ENCODE measurements at places on chromosomes 1 and 21.
A peak's percentile ranks its signal among the peaks of the same experiment; 100 is the strongest.

- no peak for DNase-seq
Observed at GRCh38 chr1:11065796-11066195, 6.0 kb upstream of the SRM start.

GRCh38 chr1:22741118-22741517, 30.5 kb downstream of the EPHB2 start:
- no peak for DNase-seq

GRCh38 chr1:32406629-32407111, 12.4 kb upstream of the BSDC1 start:
- no peak for DNase-seq

GRCh38 chr1:212574732-212575131, 33.8 kb upstream of the ATF3 start:
- no peak for DNase-seq

GRCh38 chr1:45971335-45971734, 161.1 kb downstream of the PIK3R3 start:
- DNase-seq = no peak

- no peak for DNase-seq
Observed at GRCh38 chr1:113423826-113424225, 33.5 kb downstream of the MAGI3 start.

DNA sequence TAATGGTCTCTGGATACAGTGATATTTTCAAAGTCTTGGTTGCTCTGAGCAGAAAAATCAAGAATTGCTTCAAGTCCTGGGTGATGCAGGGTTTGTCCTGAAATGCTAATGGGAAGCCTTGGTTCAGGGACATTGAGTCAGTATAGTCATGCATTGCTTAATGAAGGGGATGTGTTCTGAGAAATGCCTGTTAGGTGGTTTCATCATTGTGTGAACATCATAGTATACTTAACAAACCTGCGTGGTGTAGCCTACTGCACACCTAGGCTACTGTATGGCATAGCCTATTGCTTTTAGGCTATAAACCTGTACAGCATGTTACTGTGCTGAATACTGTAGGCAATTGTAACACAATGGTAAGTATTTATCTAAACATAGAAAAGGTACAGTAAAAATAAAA, 36.4 kb downstream of the TBCE start:
- DNase-seq = no peak

DNA sequence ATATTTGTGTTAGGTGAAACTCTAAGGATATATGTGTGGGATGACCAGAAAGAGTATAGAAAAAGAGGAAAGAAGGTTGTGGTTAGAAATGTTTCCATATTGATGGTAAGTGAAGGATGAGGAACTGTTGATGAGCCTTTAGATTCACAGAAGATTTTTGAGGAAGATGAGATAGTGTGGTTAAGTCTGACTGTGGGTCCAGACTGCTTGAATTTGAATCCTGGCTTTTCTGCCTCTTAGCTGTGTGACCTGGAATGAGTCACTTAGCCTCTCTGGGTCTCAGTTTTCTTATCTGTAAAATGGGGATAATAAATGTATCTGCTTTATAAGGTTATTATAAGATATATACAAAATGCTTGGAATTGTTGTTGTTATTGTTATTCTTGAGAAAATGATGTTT, 27.5 kb downstream of the RGL1 start:
- no peak for DNase-seq

DNA sequence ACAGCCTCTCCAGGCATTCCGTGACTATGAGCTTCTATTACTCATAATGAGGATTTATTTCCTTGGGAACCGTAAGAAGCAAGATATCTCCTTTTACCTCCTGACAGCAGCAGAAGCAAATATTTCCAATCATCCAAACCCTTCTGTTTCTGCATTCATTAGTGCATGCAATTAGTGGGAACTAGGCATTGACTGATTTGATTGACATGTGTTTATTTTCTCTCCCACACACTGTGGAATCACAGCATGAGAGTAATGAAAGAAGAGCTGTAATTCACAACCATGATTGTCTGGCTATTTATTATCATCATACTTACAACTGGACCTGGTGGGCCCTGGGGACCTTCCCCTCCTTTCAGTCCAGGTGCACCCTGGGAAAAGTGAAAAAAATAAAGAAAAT, 146.8 kb downstream of the COL11A1 start:
- no peak for DNase-seq

GRCh38 chr21:39503123-39503762, 51.5 kb downstream of the SH3BGR start:
- no peak for DNase-seq

GRCh38 chr1:19476450-19477190, 8.7 kb downstream of the CAPZB start:
- DNase-seq = peak; percentile 44

- no peak for DNase-seq
Observed at GRCh38 chr1:1205769-1206375, 520 bp downstream of the TNFRSF18 start.

- no peak for DNase-seq
Observed at GRCh38 chr1:101244842-101245241, 8.0 kb downstream of the S1PR1 start.

DNA sequence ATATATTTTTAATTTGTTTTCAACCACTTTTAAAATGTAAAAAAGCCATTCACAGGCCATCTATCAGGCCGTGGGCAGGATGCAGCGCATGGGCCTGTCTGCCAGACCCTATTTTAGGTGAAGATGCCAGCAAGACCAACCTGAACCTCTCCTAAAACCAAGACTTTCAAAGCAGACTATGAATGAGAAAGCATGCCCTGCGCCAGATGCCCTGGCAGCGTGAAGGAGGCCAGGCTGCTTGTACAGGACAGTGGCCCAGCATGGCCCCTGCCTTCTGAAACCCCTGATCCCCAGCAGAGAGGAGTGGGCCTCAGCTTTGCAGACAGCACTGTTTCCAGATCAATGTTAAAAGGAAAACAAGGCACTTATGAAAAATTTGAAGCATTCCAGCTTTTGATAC, 31.6 kb downstream of the WDR4 start:
- no peak for DNase-seq

- no peak for DNase-seq
Observed at GRCh38 chr1:182817802-182818201, 21.3 kb upstream of the DHX9 start.

DNA sequence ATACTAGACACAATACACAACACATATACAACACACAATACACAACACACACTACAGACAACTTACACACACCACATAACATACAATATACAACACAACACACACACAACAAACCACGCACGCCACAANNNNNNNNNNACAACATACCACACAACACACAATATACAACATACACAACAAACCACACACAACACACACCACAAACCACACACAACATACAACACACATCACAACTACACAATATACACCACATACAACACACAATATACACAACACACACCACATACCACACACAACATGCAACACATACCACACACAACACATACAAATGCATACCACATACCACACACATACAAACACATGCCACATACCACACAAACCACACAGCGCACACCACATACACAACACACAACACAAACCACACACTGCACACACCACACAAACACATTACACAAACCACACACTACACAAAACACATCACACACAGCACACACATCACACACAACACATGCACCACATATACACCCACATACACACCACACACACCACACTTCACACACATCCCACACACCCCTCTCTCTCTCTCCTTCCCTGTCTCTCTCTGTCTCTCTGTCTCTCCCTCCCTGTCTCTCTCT, 108.3 kb downstream of the ETS2 start:
- no peak for DNase-seq

DNA sequence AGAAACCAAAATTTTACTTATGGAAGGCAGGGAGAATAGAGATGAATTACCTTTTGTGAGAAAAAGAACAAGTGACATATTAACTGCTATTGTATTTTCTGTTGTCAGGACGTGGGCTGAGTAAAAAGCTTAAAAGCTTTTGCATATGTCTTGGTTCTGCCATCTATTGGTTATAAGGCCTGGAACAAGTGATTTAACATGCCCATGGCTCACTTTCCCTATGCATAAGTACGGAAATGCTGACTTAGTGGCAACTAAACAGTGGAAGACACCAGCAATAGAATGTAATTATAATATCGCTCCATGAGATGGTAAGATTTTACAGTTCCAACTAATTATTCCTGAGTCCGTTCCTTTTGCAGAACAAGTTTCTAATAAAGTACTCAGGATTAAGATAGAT, 6.7 kb upstream of the CTSS start:
- DNase-seq = no peak

DNA sequence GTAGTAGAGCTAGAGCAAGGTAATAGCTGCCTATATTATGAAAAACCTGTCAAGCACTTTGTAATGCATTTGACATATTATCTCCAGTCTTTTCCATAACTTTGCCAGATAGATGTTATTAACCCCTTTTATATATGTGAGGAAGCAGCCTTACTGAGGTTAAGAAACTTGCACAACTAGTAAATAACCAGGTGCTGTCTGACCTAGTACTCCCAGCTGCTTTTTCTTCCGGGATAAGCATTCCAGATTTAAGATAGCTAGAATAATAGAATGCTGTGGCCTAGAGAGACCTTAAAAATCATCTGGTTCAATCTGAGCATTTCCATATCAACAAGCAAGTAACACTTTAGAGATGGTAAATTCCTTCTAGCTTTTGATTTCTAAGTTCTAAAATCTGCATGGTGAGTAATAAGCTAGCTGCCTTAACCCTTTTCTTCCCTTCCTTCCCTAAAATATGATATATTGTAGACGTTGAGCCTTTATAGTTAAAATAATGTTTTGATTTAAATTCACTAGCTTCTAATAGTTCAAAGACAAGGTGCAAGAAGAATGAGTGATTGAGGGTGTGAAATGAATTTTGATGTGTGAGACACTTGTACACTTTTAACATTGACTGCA, 1.8 kb downstream of the SH3GLB1 start:
- no peak for DNase-seq

GRCh38 chr1:70504821-70505193, 93.7 kb downstream of the CTH start:
- no peak for DNase-seq

DNA sequence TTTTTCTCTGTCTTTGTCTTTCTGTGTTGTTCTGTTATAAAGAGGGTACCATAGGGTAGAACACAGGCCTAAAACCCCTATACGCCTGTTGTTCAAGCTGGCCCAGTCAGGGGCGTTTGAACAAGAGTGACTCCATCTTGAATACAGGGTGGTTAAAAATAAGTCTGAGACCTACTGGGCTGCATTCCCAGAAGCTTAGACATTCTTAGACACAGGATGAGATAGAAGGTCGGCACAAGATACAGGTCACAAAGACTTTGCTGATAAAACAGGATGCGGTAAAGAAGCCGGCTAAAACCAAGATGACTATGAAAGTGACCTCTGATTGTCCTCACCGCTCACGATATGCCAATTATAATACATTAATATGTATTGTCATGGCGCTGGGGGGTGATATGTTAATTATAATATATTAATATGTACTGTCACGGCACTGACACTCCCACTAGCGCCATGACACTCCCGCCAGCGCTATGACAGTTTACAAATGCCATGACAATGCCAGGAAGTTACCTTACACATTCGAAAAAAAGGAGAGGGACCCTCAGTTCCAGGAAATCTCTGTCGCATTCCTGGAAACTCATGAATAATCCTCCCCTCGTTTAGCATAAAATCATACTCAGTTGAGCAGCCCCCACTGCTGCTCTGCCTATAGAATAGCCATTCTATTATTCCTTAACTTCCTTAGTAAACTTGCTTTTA, 58.5 kb upstream of the KLHDC7A start:
- DNase-seq = no peak

- no peak for DNase-seq
Observed at GRCh38 chr1:115987623-115988022, 11.3 kb downstream of the SLC22A15 start.

GRCh38 chr1:43466403-43466802, 12.7 kb upstream of the HYI start:
- no peak for DNase-seq

GRCh38 chr1:13754510-13755103, 54.6 kb downstream of the PRDM2 start:
- no peak for DNase-seq

DNA sequence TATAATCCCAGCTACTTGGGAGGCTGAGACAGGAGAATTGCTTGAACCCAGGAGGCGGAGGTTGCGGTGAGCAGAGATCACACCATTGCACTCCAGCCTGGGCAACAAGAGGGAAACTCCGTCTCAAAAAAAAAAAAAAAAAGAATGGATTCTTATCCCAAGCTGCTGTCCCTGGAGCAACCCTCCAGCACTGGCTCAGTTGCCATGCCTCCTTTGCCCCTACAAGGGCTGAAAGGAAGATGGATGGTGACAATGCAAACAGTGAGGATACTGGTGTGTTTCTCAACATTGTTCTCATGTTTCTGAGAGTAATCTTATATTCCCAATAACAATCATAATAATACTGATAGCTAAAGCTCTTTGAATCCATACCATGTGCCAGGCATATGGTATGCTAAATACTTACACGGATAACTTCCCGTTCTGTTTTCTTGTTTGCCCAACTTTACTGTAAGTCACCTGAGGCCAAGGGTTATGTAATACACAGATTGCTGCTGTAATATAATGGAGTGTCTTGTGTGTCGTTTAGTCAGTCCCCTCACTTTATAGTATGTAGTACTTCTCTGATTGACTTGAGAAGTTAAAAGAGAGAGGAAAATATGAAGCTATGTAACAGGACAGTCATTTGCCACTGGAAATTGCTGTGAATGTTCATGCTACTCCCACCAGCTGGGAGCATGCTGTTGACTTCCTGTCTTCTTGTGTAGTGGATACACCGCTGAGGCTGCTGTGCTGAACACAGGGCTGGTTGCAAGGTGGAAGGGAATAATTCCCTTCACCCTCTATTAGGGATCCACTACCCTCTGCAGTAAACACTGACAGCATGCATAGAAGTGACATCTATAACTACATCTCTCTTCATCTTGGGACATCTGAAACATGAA, 153.6 kb downstream of the CNIH3 start:
- DNase-seq = no peak

GRCh38 chr1:211520641-211521040, 28.7 kb upstream of the RD3 start:
- no peak for DNase-seq

- no peak for DNase-seq
Observed at GRCh38 chr1:160682983-160683865, 28.4 kb downstream of the CD48 start.

- DNase-seq = no peak
Observed at GRCh38 chr1:182244451-182244850, 147.1 kb downstream of the GLUL start.

- no peak for DNase-seq
Observed at GRCh38 chr1:153774026-153774595, 1.1 kb upstream of the SLC27A3 start.

GRCh38 chr1:243256590-243256989, 749 bp downstream of the SDCCAG8 start:
- DNase-seq = no peak

GRCh38 chr1:81672766-81673165, 128.0 kb upstream of the ADGRL2 start:
- DNase-seq = no peak

GRCh38 chr1:181906631-181907030, 154.9 kb downstream of the ZNF648 start:
- DNase-seq = no peak
